ENCODE measurements at places on chromosomes 12 and 14. TPM values are rescaled to one million over a fixed set of nuclear protein-coding genes. Genes with fewer than 3 reads are reported as not detected.

The ATG2B gene
- 14.1 TPM for total RNA-seq

The KRT86 gene
- not detected for total RNA-seq

- DNase-seq = no peak
These were observed 20.3 kb downstream of the VSX2 start for GRCh38 chr14:74259513-74259912.

DNA sequence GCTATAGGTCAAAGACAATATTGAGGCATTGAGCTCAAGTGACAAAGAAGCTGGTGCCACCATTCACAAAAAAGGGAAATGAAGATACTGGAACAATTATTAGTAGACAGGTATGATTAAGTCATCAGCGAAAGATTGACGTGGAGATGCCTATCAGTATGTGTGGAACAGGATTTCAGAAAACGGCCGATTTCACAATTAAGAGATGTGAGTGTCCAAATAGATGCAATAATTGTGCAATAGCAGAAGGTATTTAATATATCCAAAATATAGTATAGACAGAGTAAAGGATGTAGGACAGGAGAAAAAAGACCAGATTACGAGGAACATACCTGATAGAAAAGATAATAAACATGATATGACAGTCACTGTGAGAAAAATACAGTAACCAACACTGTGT is 433.1 kb downstream of the C12orf50 start:
- no peak for DNase-seq

DNA sequence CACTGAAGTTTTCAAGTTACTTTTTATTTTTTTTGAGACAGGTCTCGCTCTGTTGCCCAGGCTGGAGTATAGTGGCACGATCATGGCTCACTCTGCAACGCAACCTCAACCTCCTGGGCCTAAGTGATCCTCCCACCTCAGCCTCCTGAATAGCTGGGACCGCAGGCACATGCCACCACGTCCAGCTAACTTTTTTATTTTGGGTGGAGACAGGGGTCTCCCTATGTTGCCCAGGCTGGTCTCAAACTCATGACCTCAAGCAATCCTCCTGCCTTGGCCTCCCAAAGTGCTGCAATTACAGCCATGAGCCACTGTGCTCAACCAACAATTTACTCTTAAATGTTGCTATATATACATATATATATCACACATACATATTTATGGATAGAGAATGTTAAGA is 27.4 kb upstream of the LGALS3 start:
- DNase-seq = no peak

The RNASE7 gene
- total RNA-seq = not detected

GRCh38 chr14:98896449-98896848 is 375.5 kb downstream of the BCL11B start:
- no peak for DNase-seq

DNA sequence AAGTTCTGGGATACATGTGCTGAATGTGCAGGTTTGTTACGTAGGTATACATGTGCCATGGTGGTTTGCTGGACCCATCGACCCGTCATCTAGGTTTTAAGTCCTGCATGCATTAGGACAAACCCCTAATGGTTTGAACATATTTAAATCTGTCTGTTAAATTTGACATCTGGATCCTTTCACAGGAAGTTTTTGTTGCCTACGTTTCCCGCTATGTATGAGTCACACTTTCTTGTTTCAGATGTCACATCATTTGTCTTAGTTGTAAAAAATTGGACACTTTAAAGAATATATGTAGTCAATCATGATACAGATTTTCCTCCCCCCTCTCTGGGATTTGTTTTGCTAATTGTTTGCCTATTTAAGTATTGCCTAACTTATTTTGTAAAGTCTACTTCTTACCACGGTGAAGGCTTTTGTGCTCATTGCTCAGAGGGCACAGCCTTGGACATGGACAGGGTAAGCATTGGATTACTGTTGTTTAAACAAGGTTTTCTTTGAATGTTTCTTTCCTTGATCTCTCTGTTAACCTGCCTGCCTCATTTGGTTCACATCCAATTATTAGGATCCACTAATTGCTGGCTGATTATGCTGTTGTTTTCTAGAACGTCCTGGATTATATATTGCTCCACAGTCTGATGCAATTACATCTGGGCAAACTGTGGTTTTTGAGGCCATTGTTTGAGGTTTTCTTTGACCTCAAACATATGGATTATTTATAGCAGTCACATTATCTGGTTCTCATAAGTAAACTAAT is 1441.4 kb downstream of the AACS start:
- DNase-seq = no peak

GRCh38 chr12:99997806-99998205 is 13.1 kb upstream of the ANKS1B start:
- no peak for DNase-seq

Measured in endothelial cell (in vitro differentiated cells).